ENCODE measurements at places on chromosomes 13 and 19.

DNA sequence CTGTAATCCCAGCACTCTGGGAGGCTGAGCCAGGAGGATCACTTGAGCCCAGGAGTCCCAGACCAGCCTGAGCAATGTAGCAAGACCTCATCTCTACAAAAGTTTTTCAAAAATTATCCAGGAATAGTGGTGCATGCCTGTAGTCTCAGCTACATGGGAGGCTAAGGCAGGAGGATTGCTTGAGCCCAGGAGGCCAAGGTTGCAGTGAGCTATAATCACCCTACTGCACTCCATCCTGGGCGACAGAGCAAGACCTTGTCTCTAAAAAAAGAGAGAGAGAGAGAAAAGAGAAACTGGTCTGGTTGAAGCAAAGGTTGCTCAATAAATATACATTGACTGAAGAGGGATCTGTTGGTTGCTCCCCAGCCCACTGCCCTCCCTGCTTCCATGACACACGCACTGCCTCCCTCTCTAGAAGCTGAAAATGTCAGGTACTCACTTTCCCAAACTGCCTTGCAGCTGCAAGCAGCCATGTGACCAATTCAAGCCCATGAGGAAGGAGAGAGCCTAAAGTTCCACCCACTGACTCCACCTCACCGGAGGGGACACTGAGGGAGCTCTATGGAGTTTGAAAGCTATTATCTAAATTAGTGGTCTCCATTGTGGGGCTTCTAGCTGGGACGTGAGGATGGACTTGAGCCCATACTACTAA, 14.0 kb downstream of the CEACAM16 start:
- no peak for DNase-seq

- no peak for DNase-seq
Measured at GRCh38 chr13:29707876-29708543, 112.5 kb upstream of the SLC7A1 start.

- DNase-seq, result no peak
Measured at GRCh38 chr19:11290256-11290655, 5.7 kb upstream of the TSPAN16 start.

DNA sequence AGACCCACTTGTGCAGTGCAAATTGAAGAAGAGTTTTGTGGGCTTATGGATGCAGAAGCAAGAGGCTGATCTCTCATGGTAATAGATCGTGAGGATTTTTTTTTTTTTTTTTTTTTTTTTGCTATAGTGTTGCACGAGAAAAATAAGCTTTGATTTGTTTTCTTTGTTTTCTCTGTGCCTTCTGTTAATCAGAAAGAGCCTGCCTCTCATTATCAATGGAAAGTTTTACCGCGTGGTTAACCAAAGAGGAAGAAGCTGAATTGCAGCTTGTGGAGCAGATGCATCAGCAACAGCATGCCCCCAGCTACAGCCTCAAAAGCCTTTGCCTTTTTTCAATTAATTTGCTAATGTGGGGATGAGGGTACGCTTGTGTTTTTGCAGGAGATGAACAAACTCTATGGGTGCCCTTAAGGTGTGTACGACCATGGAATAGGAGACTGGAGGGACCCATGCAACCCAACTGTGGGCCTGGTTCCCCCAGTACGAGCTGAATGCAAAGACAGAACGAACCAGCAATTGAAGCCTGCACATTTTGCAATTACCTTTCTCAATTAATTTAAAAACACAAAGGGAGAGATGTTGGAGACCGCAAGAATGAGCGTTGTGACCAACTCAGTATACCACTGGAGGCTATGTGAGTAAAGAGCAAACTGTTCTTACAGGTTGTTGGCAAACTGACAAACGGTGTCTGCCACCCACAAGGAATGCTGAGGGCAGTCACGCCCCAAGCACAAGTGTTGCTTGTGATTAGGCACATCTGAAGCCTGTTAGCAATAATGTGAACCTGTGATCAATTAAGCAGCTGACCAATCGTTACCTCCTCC, 58.6 kb upstream of the SPRY2 start:
- peak; percentile 19 for DNase-seq

DNA sequence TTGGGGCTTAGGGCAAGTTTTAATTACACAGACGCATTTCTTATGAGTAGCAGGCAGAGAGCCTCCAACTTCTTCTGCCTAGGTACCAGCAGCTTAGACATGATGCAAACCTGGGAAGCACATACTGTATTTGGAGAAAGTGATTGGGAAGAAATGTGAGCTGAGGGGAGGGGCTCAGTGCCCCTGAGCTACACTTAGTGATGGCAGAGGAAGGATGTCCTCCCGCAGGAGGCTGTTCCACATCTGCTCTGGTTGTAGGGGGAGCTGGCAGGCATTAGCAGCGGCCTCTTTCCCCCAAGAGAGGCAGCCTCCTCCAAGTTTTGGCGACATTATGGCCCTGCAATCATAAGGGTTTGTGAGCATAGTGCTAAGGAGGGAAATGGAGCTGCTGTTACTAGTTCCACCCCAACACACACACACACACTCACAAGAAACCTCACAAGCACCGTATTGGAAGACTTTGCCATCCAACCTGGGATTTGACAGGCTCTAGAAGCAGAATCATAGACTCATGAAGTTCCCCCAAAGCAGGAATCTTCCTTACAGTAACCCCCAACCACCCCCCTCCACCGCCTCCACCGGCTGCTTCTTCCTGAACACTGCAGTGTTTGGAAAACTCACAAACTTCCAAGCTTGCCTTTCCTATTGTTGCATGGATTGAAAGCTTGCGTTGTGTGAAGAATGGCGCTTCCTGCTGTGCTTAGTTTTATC, 3.3 kb downstream of the ALOX5AP start:
- DNase-seq, result no peak

DNA sequence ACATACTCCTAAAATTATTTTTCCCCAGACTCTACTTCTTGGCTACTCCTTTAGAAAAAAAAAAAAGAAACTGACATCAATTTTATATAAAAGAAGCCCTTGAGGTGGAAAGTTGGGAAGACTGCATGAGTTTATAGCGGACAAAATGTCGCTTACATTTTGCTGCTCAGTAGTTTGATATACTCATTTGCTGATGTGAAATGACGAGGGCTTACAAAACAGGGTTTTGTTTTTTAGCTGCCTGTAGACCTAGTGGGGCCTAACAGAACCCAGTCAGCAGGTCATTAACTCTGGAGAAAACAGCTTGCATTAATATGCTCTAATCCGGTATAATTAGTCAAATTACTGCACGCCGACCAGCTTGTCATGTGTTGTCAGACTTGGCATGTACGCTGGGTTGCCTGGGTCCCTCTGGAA, 37.6 kb upstream of the MAB21L1 start:
- no peak for DNase-seq

- no peak for DNase-seq
Measured at GRCh38 chr19:17504456-17504855, 7.0 kb upstream of the PGLS start.

DNA sequence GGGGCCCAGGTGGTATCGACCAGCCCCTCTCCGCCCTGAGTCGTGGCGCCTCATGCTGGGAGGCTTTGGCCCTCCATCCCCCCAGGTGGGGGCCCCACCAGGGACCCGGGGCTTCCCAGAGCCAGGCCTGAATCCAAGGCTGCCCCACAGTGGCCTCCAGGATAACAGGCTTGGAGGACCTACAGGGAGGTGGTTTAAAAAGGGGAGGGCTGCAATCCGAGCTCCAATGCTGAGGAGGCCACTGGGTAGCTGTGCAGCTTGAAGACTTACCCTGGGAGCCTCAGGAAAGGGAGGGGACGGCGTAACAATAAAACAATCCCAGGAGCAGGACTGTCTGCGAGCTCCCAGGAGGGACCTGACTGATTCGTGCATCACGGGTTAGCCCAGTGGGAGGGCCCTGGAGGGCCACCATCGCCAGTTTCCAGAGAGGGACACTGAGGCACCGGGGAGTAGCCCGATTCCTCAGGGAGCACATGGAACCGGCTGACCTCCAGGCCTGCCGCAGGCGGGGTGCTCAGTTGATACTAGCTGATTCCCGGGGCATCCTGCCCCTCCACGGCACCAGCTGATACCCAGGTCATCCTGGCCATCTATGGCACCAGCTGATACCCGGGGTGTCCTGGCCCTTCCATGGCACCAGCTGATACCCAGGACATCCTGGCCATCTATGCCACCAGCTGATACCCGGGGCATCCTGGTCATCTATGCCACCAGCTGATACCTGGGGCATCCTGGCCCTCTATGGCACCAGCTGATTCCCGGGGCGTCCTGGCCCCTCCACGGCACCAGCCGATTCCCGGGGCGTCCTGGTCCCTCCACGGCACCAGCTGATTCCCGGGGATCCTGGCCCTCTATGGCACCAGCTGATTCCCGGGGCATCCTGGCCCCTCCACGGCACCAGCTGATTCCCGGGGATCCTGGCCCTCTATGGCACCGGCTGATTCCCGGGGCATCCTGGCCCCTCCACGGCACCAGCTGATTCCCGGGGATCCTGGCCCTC, 3.7 kb upstream of the C2CD4C start:
- DNase-seq, result no peak

- DNase-seq, result no peak
Measured at GRCh38 chr19:18558604-18559003, 934 bp downstream of the KXD1 start.

DNA sequence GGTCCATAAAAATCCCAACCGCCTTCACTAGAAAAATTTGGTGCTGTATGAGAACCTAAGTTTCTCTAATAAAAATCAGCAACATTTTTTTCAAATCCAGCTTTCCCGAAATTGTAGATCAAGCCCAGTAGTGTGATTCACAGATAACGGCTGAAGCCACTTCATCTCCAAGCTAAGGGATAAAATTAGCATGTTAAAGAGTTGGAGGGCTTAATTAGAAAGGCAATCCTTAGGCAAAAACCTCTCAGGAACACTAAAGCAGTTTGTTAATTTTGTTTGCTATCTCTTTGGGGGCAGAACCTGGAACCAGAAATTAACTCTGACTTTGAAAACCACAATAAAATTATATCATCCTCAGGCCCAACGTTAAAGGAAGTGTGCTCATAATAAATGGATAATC, 820.2 kb downstream of the GPC5 start:
- no peak for DNase-seq

DNA sequence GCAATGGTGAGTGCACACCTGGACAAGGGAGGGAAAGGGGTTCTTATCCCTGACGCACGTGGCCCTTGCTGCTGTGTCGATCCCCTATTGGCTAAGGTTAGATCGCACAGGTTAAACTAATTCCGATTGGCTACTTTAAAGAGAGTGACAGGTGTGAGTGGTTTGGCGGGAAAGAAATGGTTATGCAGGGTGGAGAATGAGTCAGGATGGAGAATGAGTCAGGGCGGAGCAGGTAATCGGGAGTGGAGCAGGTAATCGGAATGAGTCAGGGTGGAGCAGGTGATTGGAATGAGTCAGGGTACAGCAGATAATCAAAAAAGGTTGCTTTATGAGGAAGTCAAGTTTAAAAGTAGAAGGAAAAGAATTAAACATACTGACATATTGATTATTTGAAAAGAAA, 24.4 kb upstream of the SIAH3 start:
- DNase-seq, result no peak

GRCh38 chr19:55504252-55504603, 16.0 kb downstream of the SSC5D start:
- no peak for DNase-seq

GRCh38 chr19:41455936-41456335, 13.0 kb downstream of the ERICH4 start:
- no peak for DNase-seq

GRCh38 chr19:35449359-35450043, 1.4 kb downstream of the FFAR2 start:
- DNase-seq, result no peak

DNA sequence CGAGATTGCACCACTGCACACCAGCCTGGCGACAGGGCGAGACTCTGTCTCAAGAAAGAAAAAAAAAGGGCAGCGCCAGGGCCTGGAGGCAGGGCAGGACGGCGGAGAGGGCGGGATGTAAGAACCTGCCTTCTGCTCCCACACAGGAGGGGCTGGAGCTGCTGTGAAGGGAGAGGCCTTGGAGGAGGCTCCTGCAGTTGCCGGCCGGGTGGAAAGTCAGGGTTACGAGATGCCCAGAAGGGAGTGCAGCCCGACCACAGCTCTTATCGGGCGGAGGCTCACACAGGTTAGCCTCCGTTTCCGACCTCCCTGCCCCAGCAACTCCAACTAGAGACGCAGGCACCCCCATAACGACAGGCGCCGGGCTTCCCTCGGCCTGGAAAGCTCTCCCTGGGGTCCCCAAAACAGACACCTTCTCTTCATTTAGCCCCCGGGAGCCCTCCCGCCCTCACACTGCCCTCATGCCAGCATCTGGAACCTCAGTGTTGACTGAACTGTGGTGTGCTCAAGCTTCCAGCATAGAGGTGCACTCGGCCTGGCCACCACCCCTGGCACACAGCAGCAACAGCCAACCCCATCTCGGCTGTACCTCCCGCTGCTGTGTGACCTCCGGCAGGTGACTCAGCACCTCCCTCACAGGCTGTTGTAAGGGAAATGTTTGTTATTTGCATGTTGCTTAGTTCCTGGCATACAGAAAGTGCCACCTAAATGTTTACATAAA, 1.4 kb downstream of the PLPP2 start:
- DNase-seq, result peak; percentile 91

GRCh38 chr13:106376401-106377112, 158.9 kb downstream of the EFNB2 start:
- DNase-seq, result no peak

DNA sequence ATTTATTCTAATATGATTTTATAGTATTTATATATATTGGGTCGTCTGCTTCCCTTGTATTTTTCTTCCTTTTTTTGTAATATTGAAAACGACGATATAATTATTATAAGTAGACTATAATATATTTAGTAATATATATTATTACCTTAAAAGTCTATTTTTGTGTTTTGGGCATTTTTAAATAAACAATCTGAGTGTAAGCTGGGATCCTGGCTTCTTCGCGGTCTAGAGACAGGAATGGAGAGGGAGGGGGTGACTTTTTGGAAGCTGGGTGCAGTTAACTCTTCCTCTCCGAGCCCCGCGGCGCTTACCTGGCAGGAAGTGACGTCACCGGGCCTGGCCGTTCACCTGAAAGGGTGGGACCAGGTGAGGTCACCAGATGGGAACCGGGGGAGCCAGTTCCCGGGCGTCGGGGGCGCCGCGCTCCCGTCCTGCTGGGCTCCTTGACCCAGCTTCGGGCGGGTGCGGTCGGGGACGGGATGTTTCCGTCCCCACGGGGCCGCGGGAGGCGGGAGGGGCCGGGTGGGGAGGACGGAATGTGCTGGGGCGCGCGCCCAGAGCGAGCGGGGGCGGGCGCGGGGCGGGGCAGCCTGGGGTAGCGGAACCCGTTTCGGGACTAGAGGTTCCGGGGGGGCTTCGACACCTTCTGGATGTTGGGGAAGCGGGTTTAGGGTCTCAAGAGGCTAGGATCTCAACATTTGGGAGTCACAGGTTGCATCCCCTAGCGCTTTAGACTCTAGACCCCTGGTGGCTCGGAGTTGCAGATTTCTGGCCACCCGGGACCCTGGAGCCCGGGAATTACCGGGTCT, 2.8 kb downstream of the ZFP36 start:
- peak; percentile 92 for DNase-seq

- DNase-seq, result no peak
Measured at GRCh38 chr13:93450191-93450621, 223.6 kb downstream of the GPC6 start.

- DNase-seq, result peak; percentile 88
Measured at GRCh38 chr19:18629166-18630088, 7.4 kb upstream of the KLHL26 start.

GRCh38 chr19:48480183-48480557, 11.0 kb downstream of the CYTH2 start:
- peak; percentile 95 for DNase-seq

GRCh38 chr19:49374665-49375434, 11.2 kb downstream of the DKKL1 start:
- no peak for DNase-seq

- no peak for DNase-seq
Measured at GRCh38 chr13:89852570-89852969, 1494.9 kb upstream of the MIR17HG start.

GRCh38 chr19:6887316-6887715, at the start of gene ADGRE1:
Gene ADGRE1, plus strand, starts transcription at chr19:6887579. Its CDS starts 30 bp downstream, at chr19:6887609.
- no peak for DNase-seq

Measured in lower leg skin (tissue), 4 donors.